ENCODE measurements at places on chromosomes 4 and X.

GRCh38 chr4:101191302-101192098 is 155.8 kb downstream of the PPP3CA start:
- no peak for DNase-seq
- H3K4me3 ChIP-seq: no peak overlapping the region
- H3K4me1 ChIP-seq: no peaks in the 10 kb centered on the region
- no peak overlapping the region for H3K27ac ChIP-seq
- no peaks in the 10 kb centered on the region for H3K36me3 ChIP-seq

- no peak for DNase-seq
- peaks cover 22% of the 10 kb centered on the region for H3K4me1 ChIP-seq
- H3K27ac ChIP-seq: peak overlapping the region; percentile 95
- peak overlapping the region; percentile 85 for H3K4me3 ChIP-seq
- no peaks in the 10 kb centered on the region for H3K36me3 ChIP-seq
- H3K27me3 ChIP-seq: no peaks in the 10 kb centered on the region
These were observed 557 bp upstream of the USP38 start for GRCh38 chr4:143184217-143184502.

DNA sequence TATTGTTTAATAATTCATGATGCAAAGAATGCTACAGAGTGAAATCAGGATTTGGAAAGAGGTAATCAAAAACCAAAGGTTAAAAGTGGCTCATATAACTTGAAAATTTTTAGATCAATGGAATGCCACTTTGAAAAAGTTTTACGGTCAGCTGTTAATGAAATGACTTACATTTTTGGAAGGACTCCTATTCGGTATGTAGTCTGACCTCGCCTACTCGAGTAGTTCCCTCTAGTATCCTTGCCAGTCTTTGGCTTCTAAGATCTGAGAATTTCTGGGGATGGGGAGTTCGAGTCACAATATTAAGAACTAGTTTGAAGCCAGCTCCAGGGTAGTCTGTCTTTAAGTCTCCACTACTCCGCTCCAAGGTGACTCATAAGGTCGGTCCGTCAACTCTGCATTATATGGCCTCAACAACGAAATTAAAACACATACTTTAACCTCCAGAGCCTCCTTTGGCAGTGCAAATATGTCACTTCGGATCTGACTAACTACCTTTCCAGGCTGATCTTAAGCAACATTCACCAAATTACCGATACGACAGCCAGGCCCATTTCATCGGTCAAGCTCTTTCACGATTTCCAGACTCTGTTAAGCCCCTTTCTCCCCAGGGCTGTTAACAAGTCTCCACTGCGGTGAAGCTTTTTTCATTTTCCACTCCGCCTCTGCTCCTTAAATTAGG is 733 bp upstream of the NAA15 start:
- H3K36me3 ChIP-seq: no peaks in the 10 kb centered on the region
- no peaks in the 10 kb centered on the region for H3K27me3 ChIP-seq
- no peak for DNase-seq

DNA sequence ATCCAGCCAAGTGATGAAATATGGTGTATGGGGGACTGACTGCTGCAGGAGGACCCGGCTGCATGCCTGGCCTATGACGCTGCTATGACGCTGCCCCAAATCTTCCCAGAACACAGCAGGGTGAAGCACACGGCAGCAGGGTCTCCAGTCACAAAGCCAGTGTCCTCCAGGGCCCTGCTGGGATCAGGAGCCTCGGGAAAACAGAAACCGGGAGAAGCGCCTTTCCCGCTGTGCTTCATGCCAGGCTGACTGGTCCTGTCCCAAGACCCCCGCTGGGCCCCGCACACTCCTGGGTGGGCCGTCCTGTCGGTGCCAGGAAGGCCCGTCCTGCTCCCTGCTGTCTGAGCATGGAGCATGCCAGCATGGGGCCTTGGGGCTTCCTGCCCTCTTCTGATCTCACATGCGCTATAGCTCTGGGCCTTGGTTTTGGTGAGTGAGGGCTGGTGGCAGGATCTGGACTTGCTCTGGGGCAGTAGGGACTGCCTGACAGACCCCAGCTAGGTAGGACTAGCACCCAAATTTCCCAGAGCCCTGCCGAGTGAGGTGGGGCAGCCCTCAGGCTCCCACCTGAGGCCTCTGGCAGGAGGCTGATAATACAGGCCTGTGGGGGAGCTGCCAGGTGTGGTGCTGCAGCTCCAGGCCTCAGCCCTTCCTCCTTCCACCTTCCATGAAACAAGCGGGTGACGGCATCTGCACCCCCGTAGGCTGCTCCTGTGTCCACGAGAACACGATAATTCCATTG is 64.0 kb downstream of the ACOX3 start:
- no peaks in the 10 kb centered on the region for H3K4me1 ChIP-seq
- DNase-seq: no peak
- H3K27ac ChIP-seq: no peak overlapping the region
- H3K36me3 ChIP-seq: no peaks in the 10 kb centered on the region

DNA sequence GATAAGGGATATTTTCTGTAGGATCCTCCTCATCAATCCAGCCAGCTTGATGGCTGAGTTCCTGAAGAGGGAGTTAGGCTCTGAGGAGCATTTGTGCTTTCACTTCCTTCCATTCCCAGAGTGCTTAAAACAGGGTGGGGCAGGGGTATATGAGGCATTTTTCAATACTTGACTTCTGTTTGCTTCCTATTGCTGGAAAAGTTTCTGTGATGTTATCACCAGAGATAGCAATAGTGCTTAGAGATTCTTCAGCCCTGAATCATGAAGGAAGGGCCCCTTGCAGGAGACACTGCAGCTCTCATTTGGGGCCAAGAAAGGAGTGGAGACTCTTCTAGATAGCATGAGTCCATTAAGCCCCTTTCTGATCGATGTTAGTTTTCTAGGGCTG is 166.7 kb upstream of the RPS6KA3 start:
- no peak for DNase-seq
- H3K27me3 ChIP-seq: no peaks in the 10 kb centered on the region
- peaks cover 10% of the 10 kb centered on the region for H3K4me1 ChIP-seq
- H3K27ac ChIP-seq: no peak overlapping the region
- H3K36me3 ChIP-seq: no peaks in the 10 kb centered on the region
- no peak overlapping the region for H3K4me3 ChIP-seq

DNA sequence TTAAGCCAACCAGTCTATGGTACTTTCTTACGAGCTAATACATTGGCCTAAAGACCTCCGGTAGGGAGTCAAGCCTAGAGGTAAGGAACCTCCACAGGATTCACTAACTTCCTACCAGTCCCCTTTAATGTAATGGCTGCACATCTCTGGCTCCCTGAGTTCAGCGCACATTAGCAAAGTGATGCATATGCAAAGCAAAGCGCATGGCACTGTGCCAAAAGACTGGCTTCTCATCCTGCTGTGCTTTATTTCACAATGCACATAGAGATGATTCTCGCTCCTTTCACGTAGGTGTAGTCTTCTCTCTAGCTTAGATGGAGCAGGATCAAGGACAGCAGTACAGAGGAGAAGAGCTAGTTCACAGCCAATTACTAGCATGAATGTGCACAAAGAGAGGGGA is 14.6 kb upstream of the CLTRN start:
- no peak overlapping the region for H3K4me3 ChIP-seq
- no peak overlapping the region for H3K27ac ChIP-seq
- no peaks in the 10 kb centered on the region for H3K36me3 ChIP-seq
- H3K4me1 ChIP-seq: peaks cover 5% of the 10 kb centered on the region

DNA sequence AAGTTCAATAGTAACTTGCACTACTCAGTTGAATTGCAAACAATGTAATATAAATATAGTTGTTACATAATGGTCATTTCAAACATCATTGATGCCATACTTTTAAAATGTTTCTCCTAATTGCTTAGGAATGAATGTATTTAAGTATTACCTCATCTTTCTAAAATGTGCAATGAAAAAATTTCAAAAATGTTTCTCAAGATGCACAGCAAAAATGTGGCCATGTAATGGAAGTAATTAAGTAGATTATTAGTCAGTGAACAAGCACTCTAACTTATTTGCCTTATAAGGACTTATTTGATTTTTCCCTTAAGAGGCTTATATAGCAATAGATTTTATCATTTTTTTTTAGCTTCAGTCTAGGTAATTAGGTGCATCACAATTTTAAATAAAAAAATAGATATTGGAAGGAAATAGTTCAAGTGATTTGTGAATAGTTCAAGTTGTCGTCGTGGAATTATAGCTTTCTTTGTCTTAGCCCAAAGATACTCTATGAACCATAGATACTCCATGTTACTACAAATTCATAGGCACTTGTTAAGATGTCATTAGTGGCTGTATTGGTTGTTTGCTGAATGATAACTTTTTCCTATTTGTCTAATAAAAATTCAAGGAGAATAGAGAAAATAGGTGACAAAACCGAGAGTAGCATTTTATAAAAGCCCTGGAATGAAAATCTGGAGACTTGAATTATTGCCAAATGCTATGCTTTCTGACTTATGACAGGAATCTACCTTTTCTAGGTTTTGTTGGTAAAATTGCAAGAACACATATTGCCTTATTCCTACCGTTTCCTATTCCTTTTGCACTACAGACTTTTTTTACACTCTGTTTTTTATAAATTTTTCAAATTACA is 118.5 kb downstream of the TLL1 start:
- no peak overlapping the region for H3K4me3 ChIP-seq
- no peaks in the 10 kb centered on the region for H3K27me3 ChIP-seq
- no peak overlapping the region for H3K27ac ChIP-seq
- no peak for DNase-seq

GRCh38 chr4:167717495-167717894 is 374.8 kb upstream of the ANXA10 start:
- H3K36me3 ChIP-seq: no peaks in the 10 kb centered on the region
- H3K27me3 ChIP-seq: no peaks in the 10 kb centered on the region
- no peak overlapping the region for H3K27ac ChIP-seq
- no peaks in the 10 kb centered on the region for H3K4me1 ChIP-seq

DNA sequence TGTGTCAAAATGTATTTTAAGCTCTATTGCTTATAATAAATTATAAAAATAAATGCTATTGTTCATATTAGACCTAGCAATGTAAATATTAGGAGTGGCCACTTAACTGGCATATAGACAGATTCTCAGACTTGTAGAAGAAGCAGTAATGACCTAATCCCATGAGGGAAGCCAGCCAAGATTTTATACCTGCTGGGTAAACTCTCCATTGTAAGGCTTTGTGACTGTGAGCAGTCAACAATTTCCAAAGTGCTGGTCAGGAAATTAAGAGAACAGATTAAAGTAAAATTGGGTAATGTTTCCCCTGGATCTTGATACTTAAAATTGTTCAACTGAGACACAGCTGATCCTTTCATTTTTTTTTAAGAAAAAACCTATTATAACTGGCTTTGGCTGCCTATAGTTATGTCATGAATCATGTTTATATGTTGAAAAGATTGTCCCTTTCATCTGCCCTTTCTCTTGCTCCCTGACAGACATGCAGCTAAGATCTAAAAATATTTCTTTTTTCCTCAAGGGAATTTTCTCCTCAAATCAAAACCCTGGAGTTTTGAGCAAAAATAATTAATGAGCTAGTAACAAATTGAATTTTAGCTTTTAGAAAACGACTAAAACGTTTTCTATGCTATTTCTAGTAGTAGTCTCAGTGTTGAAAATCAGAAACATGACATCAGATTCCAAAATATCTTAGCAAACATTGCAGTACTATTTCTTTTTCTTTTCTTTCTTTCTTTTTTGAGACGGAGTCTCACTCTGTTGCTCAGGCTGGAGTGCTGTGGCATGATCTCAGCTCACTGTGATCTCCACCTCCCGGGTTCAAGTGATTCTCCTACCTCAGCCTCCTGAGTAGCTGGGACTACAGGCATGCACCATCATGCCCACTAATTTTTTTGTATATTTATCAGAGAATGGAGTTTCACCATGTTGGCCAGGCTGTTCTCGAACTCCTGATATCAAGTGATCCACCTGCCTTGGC is 77.9 kb downstream of the ADGRL3 start:
- DNase-seq: no peak
- no peaks in the 10 kb centered on the region for H3K4me1 ChIP-seq
- H3K4me3 ChIP-seq: no peak overlapping the region

DNA sequence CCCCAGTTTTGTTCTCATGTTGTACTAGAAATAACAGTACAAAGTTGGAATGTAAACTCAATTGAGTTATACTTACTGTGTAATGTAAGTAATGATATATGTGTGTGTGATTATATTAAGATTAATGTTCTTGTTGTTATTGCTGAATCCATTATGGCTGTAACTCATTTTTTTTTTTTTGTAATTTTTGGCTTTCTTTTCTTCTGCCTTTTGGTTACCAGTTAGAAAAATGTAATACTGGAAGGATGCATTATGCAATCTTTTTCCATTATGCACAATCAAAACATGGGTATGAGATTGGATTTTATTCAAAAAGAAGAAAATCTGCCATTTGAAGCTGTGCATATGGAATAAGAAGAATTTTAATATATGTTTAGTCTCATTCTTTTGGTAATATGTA is 34.0 kb downstream of the BANK1 start:
- no peaks in the 10 kb centered on the region for H3K27me3 ChIP-seq
- no peaks in the 10 kb centered on the region for H3K36me3 ChIP-seq
- H3K4me3 ChIP-seq: no peak overlapping the region
- no peak overlapping the region for H3K27ac ChIP-seq
- no peak for DNase-seq

DNA sequence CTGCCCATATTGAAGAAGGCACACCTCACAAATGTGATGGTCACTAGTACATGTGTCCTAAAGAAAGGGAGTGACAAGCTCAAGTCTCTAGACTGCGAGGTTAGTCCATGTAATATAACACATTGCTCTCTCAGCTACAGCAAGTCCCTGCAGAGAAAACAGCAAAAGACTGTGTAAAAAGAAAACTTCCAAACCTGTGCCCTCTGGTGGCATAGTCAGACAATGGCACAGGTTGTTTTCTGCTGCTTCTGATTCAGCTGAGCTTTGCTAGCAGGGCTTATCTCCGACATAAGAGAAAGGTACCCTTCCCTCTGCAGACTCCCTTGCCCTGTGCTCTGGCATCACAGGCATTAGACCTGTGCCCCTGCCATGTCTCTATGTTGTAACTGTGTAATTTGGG is 1.4 kb upstream of the SERPINA7 start:
- H3K27ac ChIP-seq: no peak overlapping the region
- H3K4me3 ChIP-seq: no peak overlapping the region
- no peaks in the 10 kb centered on the region for H3K36me3 ChIP-seq
- H3K4me1 ChIP-seq: no peaks in the 10 kb centered on the region
- H3K27me3 ChIP-seq: no peaks in the 10 kb centered on the region

- H3K4me1 ChIP-seq: no peaks in the 10 kb centered on the region
- no peak overlapping the region for H3K27ac ChIP-seq
- DNase-seq: no peak
- H3K36me3 ChIP-seq: no peaks in the 10 kb centered on the region
These were observed 5.1 kb upstream of the PRMT9 start for GRCh38 chr4:147689067-147689466.
